Activated T-cell treated with anti-CD3 and anti-CD28 coated beads for 1 hour (primary cell): ENCODE measurements at places on chromosomes 16 and 17.
A peak's percentile ranks its signal among the peaks of the same experiment; 100 is the strongest.

DNA sequence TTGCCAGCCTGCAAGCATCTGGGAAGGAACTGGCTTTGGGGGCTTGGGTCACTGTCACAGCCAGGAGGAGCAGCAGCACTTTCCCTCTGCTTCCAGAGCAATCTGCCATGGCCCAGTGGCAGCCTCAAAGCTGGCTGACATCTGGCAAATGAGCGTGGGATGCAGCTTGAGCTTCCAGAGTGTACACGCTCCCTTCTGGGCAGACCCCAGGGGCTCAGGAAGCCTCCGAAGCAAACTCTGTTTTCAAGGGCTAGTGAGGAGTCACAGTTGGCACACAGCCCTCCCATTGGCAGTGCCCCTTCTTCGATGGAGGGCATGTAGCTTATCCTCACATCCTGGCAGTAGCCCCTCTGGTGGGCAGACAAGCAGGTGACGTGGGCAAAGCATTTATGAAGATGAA is 249.6 kb downstream of the ENGASE start:
- DNase-seq, result no peak

DNA sequence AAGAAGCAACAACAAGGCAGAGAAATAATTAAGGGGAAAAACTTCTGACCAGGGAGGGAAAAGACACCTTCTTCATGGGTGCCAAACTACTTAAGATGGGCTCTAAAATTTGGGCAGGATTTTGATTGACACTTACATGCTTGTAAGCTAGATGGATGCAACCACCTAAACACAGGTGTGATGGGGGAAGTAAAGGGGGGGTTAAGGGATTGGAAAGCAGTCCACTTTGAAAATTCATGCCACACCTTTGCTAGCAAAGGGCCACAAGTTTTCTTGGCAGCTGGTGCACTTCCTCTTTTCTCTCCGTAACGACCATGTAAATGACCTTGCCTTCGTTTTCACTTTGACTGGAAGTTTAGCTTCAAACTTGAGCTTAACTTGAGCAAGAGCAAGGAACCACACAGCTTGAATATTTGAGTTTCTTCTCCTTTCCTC is 14.3 kb upstream of the PRKAR1A start:
- no peak for DNase-seq

DNA sequence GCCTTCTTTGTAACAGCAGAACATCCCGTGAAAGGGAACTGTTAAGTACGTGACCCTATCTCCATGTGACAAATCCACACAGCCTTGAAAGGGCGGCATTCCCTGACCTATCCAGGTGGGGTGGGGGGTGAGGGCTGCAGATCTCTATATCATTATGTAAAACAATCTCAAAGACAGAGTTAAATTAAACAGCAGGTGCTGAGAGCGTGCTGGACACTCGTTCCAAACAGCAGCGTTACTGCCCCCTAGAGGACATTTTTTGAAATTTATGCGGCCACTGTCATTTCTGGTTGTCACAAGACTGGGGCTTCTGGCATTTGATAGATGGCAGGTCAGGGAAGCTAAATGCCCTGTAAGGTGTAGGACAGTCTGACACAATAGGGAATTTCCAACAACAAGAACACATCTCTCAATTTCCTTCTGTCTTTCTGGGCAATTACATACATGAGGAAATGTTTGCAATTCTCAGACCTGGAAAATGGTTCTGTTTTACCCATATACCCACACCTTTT is 6.7 kb upstream of the SLC25A39 start:
- peak; percentile 48 for DNase-seq

DNA sequence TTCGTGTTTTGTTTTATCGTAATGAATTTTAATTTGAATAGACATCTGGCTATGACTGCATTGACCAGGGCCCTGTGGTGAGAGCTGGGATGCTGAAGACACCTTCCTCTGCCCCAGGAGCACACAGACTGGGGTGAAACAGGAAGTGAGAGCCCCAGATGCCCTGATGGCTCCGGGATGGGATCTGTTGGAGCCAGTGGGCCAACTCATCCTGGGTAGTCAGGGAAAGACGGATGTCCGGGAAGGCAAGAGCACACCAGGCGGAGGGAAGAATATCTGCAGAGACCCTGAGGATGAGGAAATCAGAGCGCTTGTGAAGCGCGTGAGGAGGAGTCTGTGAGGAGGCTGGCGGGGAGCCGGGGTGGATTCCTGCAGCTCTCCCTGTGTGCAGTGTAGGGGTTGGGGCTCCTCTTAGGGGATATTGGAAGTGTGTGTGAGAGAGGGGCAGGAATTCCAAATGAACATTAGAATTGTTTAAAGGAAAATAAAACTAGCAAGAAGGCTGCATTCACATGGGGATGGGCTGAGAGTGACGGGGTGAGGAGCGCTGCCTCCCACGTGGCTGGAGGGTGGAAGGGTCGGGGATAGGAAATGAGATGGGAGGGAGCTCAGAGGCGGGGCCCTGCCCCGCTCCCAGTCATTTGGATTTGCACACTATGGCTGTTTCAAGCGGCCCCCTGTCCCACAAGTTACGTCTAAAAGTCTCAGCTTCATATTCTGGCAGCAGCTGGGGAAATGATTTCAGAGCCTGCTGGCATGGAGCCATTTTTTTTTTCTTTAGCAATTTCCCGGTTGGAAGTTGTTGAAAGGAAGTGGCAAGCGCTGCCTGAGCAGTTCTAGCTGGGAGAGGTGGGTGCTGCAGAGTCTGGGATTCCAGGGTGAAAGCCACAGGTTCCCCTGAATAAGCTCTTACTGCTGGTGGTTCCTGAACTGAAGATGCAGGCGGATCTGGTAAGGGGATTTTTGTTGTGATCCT is 71.2 kb upstream of the LGALS9 start:
- no peak for DNase-seq

GRCh38 chr16:50083996-50084395 is 18.2 kb downstream of the HEATR3 start:
- no peak for DNase-seq
